ENCODE measurements at places on chromosomes 5 and 9. TPM values are rescaled to one million over a fixed set of nuclear protein-coding genes. Genes with fewer than 3 reads are reported as not detected.

GRCh38 chr5:136242611-136243010 lies 49.6 kb upstream of the SMIM32 start:
- no peak for DNase-seq

GRCh38 chr9:97923529-97924108 lies 1.3 kb upstream of the TRMO start:
- DNase-seq, result peak; percentile 54

GRCh38 chr5:160133918-160134304 lies 14.7 kb upstream of the PWWP2A start:
- no peak for DNase-seq

GRCh38 chr5:118611332-118611945 lies 376.9 kb downstream of the DTWD2 start:
- no peak for DNase-seq

GRCh38 chr9:134066913-134067851 lies 644 bp downstream of the BRD3 start:
- no peak for DNase-seq

DNA sequence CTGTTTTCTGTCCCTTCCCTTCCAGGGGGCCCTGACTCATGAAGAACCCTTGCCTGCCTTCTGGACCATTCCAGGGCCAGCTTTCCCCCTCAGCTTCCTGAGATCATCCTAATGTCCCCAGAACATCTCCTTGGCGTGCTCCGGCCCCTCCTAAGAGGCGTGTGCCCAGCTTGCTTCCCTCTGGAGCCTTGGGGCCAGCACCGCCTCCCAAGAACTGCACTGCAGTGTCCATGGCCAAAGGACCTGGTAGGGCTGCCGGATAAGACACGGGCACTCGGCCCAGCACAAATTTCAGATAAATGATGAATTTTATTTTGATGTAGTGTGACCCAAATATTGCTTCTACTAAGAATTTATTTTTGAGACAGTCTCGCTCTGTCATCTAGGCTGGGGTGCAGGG lies 20.7 kb upstream of the SLC12A7 start:
- DNase-seq, result no peak

- DNase-seq, result peak; percentile 50
These were observed 613 bp downstream of the ZBTB5 start for GRCh38 chr9:37464426-37465248.

DNA sequence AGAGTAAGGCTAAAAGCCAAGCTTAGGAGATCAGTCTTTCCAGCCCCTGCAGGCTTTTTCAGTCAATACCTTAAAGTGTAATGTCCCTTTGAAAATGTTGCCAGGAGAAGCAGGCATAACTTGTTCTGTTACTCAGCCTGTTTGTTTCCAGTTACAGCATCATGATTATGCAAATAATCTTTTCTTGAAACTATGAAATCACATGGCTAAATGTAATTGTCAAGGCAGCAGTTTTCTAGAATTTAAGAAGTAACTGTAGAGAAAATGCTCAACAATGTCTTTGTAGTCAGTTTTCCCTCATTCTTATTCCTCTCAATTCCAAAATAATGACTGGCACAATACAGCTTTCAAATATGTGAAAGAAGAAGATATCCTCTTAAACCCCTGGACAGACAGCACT lies 1.9 kb upstream of the GPR107 start:
- no peak for DNase-seq

- no peak for DNase-seq
These were observed 48.0 kb downstream of the SERINC5 start for GRCh38 chr5:80207832-80208231.

GRCh38 chr9:22097707-22098106 lies 88.6 kb upstream of the CDKN2B start:
- DNase-seq, result no peak

- DNase-seq, result no peak
These were observed 2385.2 kb upstream of the C9orf72 start for GRCh38 chr9:29958469-29958868.

DNA sequence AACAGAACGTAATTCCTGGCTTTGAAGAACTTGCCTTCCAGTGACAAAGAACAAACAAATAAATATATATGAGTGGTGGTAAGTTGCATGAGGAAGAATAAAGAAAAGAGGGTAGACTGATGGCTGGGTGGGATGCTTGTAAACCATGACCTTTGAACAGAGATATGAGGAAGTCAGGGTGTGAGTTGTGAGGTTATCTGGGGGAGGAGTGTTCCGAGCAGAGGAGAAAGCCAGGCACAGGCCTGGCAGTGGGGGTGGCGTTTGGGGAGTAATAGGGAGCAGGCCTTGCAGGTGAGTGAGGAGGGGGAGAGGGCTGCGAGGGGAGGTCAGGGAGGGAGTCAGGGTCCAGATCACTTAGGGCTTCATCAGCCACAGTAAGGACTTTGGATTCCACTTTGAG lies 213.4 kb downstream of the PTTG1 start:
- DNase-seq, result no peak

DNA sequence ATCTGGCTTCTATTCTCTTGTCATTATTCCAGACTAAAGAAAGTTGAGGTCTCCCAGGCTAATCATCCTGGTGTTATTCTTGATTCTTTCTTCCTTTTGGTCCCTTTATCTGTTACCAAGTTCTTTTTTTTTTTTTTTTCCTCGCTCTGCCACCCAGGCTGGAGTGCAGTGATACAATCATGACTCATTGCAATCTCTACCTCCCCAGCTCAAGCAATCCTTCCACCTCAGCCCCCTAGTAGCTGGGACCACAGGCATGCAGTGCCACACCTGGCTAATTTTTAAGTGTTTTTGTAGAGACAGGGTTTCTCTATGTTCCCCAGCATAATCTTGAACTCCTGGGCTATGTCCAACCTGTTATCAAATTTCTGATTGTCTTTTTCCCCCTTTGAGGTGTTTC lies 126.6 kb upstream of the DHFR start:
- no peak for DNase-seq

DNA sequence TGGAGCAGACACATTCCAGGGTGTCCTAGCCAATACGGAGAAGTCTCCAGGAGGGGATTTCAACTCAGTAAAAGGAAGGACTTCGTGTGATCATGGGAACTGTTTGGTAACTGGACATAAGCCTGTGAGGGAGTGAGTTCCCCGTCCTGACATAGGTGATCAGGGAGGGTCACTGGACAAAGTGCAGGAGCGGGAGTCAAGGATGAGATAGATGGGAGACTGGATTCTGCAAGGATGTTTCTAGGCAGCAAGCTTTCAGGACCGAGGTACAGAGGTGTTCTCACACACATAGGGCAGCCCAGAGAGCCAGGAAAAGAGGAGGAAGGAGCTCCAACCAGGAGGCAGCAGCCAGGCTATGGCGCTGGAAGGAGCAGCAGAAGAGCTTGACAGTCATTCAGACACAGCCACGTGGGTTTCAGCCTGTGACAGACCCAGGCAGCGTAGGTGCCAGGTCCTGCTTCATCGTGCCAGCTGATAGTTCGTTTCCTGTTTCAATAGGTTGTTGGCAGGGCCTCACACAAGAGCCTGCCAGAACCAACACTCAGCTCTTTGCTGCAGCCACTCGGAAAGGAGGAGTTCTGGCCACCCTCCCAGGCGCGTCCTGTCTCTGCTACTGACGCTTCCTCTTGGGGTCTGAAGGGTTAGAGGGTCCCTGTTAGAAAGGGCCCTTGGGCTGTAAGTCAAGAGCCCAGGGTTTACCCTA lies 84.1 kb downstream of the AMBP start:
- DNase-seq, result no peak

DNA sequence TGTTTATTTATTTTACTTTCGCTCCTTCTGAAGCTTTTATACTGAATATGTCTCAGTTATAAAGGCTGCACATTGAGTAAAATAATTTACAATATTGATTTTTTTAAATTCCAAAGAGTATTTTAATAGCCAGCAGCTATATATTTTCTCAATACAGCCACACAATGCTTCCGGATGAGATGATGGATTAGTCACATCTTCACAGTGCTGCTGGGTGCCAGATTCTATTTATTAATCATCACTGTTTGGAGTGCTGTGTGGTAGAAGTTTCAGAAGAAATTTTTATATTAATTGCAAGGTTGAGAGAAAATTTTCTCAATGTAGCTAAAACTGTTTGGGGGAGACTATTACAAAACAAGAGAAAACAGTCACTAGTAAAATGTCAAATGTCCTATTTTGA lies 989.8 kb downstream of the TLE4 start:
- DNase-seq, result no peak

DNA sequence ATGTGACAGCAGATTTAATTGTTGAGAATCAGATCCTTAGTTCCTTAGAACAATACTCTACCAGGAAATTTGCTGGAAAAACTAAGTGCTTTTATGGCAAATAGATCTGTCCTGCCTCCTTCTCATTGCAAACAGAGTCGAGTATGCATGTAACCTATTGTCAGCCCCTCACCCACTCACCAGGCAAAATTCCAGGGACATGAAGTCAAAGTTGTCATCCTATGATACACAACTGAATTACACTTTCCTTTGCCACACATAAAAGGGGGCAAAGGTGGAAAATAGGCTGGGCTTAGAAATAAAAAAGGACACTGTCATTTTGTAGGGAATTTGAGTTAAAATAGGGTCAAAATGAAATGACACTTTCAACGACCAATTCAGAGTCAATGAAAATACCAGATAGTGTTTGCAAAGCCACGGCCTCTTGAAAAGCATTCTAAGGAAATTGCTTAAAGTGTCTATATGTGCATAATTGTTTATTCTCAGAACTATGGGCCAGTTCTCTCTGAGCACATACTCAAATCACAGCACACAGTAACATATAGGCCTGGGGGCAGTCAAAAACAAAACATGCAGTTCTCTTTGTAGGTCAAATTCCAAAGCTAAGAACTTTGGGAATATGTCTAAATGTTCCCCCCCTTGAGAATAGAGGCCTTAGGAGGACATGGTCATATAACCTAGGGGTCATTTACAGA lies 452.8 kb downstream of the NFIB start:
- no peak for DNase-seq

The KCNV2 gene
- 0.06 TPM for polyA plus RNA-seq

The SELENOP gene
- 420 TPM for polyA plus RNA-seq

The ANKRD55 gene
- 0.75 TPM for polyA plus RNA-seq

The ANKDD1B gene
- polyA plus RNA-seq, result 7.7 TPM

The LHX2 gene
- 0.25 TPM for polyA plus RNA-seq

The CRHBP gene
- 25.7 TPM for polyA plus RNA-seq

The CDC25C gene
- 8.2 TPM for polyA plus RNA-seq
